Aorta (tissue), 5 donors: ENCODE measurements at places on chromosomes 2 and 18. TPM values are rescaled to one million over a fixed set of nuclear protein-coding genes. Genes with fewer than 3 reads are reported as not detected.

Gene RAX
- not detected for polyA plus RNA-seq

DNA sequence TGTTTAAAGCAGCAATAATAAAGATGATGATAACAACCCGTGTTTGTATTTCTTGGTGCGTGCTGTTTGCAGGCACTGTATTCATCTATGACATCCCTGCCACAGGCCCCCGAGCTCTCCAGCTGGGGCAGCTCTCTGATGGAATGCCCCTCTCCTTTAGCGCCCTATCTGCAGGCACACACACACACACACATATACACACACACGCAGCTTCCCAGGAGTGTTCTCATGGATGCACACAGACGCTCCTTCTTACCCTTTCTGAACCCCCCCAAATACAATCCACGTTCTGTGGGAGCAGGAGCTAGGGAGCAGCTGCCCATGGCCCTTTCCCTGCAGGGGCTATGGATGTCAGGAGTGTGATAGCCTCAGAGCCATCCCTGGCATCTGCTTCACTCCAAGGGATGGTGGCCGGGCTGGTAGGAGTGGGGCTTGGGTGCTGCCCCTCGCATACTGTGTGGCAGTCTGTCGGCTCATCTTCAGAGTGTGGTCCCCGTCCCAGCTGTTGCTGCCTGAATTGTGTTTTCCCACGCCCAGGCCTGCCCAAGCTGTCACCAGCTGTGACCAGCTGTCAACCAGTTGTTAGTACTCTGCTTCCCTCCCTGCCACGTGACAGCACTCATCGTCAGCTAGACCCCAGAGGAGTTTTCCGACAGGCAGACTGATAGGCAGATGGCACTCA, 50.8 kb upstream of the MYCN start:
- no peak for DNase-seq

Gene SCN3A
- 0.38 TPM for polyA plus RNA-seq

Gene DHRS9
- 1.9 TPM for polyA plus RNA-seq
